CD4-positive, alpha-beta T cell treated with Interleukin-6 for 4 hours (primary cell): ENCODE measurements at places on chromosomes 4 and X.

DNA sequence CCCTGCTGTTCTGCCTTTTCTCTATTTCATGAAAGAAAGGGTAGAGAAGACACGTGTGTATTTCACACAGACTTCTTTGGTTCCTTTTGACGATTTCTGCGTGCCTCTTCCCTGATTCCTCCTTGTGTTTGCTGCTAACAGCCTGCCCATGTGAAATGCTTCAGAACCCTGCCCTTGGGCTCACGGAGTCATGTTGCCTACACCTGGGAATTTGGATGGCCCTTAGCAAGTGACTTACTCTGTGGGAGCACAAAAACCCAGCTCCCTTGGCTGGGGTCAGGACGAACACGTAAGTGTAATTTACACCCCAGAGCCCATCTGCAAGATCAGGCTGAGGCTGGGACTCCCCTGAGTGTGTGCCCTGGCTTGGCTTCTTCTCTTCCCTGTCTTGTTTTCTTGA, 220.3 kb upstream of the BCOR start:
- DNase-seq = no peak

DNA sequence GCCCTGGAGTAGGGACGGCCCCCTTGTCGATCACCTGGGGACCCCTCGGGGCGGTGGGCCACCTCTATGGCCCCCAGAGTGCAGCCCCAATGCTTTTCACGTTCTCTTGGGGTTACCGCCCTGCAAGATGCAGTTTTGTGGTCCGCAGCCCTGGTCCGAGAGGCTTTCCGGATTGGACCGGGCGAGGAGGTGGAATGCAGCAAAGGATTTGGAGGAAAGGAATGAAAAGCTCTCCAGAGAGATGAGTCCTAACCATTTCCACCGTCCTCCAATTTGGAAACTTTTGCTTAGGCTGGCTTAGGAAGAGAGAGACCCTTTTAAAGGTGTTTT, 601 bp downstream of the SLC25A43 start:
- DNase-seq = no peak

DNA sequence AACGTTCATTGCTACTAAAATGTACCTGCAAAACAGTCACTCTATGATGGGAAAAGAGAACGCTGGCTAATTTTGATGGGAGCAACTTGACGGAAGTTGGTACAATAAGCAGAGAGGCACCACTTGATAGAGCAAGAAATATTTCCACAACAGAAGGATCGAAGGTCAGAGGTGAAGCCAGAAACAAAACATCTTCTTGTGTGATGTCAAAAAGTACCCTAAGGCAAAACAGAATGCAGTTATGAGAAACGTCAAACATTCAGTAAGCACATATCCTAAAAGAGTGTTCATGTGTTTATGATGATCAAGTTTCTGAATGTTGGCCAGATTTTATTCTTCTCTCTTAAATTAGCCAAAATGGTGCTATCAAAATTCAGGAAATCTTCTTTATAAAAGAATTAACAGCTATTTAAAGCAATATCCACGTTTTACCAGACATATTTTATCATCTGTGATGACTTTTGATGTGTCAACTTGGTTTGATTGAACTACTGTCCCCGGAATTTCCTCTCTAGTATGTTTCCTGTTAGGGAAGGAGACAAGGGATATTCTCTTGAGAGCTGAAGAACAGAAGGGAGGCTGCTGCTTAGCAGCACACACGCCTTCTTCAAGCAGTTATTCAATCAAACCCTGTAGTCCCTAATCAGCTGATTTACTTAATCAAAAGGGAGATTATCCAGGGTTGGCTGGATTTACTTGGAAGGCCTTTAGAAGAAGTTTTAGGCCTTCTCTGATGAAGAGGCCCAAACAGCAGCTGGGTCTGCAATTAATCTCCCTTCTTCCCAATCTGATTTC, 15.7 kb downstream of the AASDH start:
- no peak for DNase-seq

DNA sequence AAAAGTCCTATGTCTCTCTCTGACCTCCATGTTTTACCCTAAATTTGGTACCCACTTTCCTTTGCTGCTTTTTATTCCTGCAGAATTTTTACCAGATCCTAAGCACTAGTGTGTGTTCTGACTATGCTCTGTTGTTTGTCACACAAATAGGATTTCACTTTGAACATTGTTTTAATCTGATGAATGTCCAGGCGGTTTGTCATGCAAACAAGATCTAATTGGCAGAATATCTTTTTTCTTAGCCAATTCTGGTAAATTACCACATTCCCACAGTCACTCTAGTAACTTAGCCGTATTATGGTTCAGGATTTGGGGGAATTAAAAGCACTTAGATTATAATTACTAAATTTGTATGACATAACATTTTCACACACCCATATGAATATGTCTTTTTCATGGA, 557.2 kb upstream of the BOD1L1 start:
- no peak for DNase-seq

DNA sequence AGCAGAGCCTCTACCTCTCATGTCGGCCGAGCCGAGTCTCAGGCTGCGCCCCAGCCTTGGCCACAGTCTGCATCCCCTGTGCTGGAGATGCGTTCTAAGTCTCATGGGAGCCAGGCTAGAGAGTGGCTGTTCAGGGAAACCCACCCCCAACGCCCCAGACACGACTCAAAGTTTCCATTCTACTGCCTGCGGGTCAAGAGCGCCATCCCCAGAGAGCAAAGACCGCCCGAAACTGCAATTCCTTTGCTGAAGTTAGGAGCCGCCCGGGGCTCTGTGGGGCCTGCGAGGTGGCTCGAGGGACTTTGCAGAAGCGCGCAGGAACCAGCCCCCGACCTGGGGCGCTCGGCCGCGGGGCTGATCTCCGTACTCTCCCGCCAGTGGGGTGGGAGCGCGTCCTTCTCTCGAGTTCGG, 10.0 kb upstream of the ELF4 start:
- DNase-seq = no peak

- no peak for DNase-seq
Observed at GRCh38 chrX:78659955-78660354, 827 bp upstream of the RTL3 start.

DNA sequence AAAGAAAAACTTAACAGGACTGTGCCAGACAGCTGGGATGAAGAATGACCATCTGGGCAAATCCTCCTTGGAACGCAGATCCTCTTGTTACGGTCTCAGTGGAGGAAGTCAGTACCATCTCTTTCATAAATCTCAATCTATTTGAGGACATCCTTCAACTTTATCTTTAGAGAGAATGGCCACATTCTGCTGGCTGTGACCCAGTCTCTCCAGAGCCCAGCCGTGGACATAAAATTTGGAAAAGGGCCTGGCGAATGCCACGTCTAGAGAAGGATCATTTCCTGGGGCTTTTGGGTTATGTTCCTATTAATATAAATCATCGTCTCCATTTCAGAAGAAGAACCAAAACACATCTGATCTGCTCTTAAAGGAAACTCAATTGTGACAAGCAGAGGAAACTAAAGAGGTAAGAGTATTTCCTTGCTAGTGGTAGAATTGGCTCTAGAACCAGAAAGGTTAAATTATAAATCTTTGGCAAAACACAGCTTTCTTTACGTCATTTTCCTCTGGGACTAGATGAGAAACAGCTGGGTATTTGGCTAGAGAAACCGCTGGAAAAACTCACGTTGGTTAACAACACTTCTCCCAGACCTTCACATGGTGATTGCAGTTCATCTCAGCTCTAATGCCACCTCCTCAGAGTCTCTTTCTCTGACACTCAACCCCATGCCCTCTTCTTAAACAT, 164.7 kb downstream of the CHIC2 start:
- no peak for DNase-seq

- no peak for DNase-seq
Observed at GRCh38 chrX:132258509-132258908, 39.3 kb upstream of the RAP2C start.

DNA sequence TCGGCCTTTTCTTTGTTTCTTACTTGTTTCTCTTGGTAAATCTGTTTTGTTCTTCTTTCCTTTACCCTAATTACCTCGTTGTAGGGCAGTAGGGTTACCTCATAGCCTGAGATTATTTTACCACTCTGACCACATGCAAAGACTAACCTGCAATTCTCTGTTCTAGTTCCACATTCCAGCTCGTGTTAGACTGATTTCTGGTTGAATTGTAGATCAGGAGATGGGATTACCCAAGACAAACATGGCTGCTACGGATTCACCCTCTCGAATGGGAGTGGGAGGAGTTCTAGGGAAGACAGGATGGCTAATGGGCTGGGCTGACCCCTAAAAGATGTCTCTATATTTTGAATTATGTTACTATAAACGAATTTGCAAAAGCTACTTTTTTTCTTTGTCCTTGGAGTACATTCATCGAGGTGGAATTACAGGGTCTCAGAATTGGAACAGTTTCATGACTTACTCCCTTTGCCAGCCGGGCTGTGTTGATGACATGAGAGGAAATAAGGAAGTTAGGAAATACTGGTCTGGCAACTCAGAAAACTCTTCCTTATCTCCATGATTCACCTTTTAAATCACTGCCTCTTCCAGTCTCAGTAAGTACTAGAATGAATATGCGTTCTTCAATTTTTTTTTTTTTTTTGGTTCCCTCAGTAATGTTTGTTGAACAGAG, 36.7 kb upstream of the FBXW7 start:
- no peak for DNase-seq

DNA sequence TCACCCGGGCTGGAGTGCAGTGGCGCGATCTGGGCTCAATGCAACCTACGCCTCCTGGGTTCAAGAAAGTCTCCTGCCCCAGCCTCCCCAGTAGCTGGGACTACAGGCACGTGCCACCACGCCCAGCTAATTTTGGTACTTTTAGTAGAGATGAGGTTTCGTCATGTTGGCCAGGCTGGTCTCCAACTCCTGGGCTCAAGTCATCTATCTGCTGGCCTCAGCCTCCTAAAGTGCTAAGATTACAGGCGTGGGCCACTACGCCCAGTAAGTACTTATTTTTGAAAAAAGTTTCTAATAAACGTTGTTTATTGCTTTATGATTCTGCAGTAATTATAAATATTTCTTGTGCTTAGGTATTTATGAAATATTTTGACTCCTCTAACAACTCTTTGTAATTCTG, 4.3 kb upstream of the PCSK1N start:
- no peak for DNase-seq

- DNase-seq = no peak
Observed at GRCh38 chr4:104749062-104749461, 254.4 kb upstream of the CXXC4 start.

- DNase-seq = no peak
Observed at GRCh38 chrX:48782795-48783194, 3.6 kb upstream of the GATA1 start.

- DNase-seq = no peak
Observed at GRCh38 chr4:7368296-7368695, 66.4 kb downstream of the PSAPL1 start.

DNA sequence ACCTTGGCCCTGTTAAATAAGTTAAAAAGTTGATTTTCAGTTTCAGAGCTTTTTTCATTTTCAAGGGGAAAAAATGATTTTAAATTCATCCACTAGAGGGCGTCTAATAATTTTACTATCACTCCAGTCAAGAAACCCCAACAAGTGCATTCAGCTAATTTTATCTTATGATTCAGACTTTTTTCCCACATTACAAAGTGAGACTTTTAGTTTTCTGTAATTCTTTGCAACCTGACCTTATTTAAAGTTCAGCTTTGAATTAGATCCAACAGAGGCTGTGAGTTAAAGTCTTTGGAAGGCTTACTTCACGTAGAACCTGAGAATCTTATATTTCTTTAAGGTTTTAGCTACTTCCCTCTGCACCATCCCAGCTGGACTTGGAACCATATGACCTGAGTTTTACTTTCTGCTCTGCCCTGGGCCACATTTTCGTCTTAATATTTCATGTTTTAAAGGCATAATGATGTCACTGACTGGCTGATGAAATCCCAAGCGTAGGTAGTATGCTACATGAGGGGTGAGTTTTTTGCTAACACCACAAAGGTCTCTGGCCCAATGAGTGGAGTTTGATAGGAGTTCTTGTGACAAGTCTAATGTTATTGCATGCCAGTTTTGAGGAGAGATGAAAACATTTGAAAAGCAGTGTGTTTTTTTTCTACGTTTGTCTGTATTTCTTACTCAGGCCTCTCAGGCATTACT, 7.2 kb downstream of the GNRHR start:
- DNase-seq = no peak

- no peak for DNase-seq
Observed at GRCh38 chr4:59855630-59856352, 1344.3 kb upstream of the ADGRL3 start.

DNA sequence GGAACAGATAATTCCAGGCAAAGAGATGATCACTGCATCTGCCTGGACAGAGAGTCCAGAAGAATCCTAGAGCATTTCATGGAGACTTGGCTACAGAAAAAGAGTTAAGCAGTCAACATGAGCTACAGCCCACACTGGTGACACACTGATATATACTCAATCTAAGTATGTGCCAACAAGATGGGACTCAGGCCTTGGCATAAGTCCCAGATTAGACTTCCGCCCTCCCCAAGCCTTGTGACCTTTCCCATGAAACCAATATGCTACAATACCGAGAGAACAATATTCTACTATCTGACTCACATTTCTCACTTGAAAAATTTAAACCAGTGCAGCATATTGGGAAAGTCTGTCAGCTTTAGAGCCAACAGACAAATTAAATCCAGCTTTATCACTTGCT, 65.7 kb upstream of the SLITRK2 start:
- DNase-seq = no peak

- no peak for DNase-seq
Observed at GRCh38 chrX:112761242-112762207, 79.1 kb downstream of the AMOT start.

- DNase-seq = no peak
Observed at GRCh38 chrX:133475521-133475920, 60.2 kb upstream of the GPC4 start.

DNA sequence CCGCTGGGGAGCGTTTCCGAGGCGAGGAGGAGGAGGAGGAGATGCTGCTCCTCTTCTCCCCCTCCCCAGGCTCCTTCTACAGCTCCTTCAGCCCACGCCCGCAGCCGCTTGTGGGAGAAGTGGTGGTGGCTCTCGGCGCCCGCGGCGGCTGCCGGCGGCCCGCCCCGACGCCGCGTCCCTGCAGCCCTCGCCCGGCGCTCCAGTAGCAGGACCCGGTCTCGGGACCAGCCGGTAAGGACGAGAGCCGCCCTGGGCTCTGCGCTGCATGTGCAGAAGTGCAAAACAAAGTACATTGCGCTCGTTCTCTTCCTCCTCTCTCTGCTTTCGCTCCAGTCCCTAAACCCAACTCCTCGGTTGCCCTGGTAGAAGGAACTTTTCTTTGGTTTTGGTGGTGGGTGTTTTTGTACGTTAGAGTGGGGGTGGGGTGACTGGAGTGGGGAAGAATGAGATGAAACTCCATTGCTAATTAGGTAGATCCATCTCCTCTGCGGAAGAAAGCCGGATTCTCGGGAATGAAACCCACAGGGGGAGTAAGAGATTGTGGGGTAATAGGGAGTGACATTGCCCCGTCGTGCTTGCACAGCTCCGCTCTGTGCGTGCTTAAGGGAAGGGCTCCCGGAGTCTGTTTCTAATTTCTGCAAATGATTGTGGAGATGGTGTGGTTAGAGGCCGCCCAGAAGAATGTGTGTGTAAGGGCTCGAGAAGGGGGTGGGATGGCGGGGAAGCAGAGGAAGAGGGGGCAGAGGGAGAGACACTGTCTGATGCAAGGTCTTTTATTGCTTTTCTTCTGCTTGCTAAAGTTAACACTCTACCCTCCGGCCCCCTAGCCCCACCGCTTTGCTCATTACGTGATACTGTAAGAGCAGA, 677 bp downstream of the PTPN13 start:
- peak; percentile 6 for DNase-seq

- no peak for DNase-seq
Observed at GRCh38 chrX:130468395-130468923, 66.7 kb downstream of the RBMX2 start.

GRCh38 chr4:98318521-98318920, 57.3 kb downstream of the RAP1GDS1 start:
- DNase-seq = no peak
